Keratinocyte (primary cell): ENCODE measurements at places on chromosomes 11 and 22.
A peak's percentile ranks its signal among the peaks of the same experiment; 100 is the strongest.

DNA sequence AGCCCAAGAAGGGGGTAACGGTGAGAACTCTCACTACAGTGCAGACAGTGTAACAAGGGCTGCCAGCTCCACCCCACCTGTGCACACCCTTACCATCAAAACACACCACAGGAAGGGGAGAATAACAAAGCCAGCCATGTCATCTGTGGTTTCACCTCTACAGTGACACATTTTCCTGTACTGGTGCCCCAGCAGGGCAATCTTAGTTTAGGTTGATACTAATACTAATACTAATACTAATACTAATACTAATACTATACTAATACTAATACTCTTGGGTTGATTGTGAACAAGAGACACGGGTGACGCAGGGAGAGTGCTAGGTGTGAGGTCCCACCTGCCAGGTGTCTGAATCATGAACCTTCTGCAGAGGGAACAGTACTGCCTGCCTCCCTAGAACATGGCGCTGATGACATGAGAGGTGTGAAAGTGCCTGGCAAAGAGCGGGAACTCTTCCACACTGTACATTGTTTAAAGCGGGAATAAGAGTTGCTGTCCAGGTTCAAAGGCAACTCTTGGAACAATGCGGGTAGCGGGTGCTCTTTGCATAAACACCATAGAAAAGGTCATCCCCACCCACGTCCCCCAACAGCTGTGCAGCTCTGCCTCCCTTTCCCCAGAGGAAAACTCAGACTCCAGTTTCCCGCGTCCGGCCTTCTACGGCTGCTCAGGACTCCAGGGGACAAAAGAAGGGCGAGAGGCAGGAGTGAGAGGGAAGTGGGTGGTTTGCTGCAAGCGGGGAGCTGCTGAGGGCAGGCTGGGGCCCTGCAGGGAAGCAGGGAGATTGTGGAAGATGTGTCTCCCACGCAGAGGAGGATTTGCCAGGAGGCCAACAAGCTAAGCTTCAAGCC, 25.0 kb upstream of the TMPRSS4 start:
- no peak for DNase-seq

GRCh38 chr22:29635734-29636357, 32.4 kb downstream of the NF2 start:
- no peak for DNase-seq

DNA sequence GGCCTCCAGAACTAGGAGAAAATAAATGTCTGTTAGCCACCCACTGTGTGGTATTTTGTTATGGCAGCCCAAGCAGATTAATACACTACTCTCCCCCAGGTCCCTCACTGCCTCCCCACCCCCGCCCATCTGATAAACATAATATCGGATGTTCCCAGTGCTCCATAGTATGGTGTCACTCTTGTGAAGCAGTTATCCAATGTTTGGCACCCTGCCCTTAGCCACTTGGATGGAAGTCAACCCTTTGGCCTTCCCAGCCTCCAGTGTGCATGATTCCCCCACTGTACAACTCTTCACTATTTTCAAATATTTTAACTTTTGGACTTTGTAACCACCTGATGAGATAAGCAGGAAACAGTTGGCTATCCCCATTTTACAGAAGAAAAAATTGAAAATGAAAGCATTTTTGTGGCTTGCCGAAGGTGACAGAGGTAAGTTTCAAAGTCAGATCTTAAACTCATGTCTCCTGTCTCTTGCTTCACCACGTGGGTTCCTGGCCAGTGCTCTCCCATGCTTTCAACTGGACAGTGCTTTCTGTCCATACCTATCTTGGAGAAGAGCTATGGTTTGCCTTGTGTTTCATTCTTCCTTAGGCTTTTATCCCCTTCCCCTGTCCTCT, 53.2 kb downstream of the ALX4 start:
- no peak for DNase-seq

DNA sequence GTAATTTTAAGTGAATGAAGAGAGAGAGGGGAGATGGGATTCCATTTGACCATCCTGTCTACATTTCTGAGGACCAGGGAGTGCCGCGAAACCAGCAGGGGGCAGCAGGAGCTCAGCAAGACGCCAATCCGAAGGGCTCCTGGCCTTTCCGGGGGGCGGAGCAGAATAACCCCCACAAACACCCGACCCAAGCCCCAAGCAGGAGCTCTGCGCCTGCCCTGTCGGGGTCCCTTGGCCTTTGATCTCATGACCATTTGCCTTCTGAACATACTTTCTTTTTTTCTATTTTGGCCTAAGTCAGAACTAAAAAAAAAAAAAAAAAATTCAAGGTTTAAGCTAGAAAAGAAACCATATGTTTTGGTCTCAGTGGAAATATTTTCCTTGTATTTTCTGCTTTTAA, 21.9 kb upstream of the SCN2B start:
- DNase-seq: no peak

DNA sequence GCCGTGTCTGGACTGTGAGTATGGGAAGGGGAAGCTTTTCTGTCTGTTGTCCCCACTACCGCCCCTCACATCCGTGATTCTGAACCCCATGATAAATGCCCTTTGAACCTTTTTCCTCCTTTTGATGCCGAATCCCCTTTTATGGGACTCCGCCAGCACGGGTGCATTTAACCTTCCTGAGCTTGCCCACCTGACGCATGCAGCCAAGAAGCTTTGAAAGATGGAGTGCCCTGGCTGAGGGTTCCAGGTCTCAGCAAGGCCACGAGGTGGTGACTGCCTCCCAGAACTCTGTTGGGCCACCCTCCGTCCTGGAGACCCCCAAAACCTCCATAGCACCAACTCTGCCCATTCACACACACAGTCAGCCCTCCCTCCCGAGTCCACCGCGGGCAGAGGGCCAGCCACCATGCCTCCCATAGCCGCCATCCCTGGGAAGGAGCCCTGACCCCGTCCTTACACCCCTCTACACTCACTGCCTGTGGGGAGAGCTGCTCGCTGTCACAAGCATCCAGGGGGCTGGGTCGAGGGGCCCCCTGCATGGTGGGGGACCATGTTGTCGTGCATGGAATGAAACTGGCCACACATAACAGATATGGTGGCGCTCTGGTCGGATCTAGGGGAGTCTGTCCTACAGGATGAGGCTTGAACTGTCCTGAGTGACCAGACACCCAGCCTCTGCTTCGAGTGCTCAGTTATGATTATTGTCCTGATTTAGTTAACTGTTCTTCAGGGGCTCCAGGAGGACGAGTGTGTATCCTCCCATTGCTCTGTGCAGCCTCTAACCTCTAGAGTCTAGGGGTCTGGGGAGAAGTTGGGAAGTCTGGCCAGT, 822 bp upstream of the COMT start:
- DNase-seq: no peak

GRCh38 chr11:33388793-33389525, 131.8 kb downstream of the HIPK3 start:
- no peak for DNase-seq

- DNase-seq: no peak
Measured at GRCh38 chr11:95563859-95564258, 225.7 kb downstream of the FAM76B start.

DNA sequence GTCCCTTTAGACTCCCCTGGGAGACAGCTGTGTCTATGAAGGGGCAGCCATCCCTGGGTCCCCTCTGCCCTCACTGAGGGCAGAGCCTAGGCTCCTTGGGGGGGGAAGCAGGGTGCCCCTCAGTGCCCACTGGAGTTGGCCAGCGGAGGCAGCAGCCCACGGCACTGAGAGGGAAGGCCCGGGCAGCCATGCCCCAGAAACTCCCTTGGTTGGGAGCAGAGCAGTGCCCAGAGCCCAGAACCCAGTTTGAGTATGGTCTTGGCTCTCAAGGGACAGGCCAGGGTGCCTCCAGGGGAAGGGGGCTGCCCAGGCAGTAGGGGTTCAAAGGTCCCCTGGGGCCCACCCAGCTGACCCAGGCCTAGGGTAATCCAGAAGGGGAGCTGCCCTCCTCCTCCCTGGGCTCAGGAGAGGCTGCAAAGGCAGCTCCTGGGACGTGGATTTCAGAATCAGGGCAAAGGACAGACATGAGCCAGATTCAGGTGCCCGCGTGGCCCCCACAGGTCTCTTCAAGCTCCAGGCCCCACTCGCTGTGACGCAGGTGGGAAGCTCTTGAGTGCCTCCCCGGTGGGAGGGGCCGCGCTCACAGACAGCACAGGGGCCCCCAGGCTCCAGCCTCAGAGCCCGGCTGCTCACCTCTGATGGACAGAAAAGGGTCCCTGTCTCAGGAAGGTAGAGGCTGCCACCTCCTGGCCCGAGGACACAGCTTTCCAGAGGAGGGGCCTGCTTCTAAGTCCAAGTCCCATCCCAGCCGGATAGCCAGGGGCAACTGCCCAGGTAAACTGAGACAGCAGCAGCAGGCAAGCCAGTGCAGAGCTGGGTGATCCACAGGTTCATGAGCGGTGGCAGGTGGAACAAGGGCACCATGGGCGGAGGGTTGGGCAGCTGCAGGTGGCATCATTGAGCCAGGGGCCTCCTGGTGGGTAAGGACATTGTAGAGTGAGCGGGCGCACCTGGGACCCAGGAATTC, 2.6 kb downstream of the C11orf21 start:
- DNase-seq: peak; percentile 4

DNA sequence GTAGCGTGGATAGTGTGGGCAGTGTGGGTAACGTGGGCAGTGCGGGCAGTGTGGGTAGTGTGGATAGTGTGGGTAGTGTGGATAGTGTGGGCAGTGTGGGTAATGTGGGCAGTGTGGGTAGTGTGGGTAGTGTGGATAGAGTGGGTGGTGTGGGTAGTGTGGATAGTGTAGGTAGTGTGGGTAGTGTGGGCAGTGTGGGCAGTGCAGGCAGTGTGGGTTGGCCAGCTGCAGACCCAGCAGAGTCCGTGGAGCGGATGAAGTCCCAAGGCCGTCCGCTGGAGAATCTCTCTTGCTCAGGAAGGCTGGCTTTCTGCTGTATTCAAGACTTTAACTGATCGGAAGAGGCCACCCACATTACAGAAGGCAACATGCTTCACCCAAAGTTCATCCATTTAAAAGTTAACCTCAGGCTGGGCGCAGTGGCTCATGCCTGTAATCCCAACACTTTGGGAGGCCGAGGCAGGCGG, 26.1 kb upstream of the KRTAP5-6 start:
- no peak for DNase-seq

DNA sequence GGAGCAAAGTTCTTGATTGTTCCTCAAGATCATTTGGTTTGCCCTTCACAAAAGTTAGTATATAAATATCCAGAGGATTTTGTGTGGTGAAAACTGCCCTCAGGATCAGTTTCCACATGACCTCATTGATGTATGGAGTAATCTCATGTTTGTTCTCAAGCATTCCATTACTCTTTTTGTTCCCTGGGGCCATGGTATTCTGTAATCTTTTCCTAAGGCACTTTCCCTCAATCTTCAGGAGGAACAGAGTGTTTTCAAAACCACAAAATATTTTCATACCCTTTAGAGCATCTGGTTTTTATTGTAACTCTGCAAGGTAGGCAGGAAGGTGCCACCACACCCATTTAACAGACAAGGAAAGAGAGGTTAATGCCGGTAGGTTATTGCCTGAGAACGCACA, 99.6 kb downstream of the FAM181B start:
- DNase-seq: no peak

DNA sequence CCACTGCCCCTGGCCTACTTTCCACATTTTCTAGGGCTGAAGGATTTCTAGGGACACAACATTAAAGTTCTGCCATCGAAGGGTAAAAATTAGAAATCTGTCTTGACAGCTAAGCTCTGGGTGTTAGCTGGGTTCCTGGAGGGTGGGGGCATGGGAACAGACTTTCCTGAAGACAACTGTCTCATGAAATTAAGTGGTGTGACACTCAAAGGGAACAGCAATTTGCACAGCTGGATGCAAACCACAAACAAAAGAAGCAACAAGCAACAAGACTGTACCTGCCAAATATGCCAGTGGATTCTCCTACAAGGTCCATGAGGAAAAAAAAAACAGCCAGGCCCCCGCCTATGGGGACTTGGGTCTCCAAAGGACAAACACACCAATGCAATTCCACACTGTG, 32.5 kb downstream of the WT1 start:
- no peak for DNase-seq

- DNase-seq: no peak
Measured at GRCh38 chr11:56923116-56923515, 65.6 kb upstream of the OR5AK2 start.

GRCh38 chr11:90251599-90251998, 28.8 kb upstream of the CHORDC1 start:
- DNase-seq: no peak

DNA sequence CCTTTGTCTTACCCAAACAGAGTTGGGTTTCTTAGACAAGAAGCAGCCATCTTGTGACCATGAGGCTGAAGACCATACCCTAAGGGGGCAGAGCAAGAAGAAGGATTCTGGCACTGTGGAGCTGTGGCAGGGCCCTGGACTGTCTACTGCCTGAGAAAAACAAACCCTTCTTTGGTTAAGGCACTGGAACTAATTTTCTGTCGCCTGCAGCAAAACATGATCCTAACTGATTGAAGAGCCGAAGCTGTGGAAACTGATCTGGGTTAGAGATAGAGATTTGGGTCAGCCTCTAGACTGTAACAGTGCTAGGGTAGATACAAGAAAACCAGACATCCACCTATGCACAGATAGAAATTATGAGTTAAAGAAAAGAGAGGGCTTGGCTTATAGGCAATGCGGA, 11.3 kb upstream of the ACER3 start:
- no peak for DNase-seq

DNA sequence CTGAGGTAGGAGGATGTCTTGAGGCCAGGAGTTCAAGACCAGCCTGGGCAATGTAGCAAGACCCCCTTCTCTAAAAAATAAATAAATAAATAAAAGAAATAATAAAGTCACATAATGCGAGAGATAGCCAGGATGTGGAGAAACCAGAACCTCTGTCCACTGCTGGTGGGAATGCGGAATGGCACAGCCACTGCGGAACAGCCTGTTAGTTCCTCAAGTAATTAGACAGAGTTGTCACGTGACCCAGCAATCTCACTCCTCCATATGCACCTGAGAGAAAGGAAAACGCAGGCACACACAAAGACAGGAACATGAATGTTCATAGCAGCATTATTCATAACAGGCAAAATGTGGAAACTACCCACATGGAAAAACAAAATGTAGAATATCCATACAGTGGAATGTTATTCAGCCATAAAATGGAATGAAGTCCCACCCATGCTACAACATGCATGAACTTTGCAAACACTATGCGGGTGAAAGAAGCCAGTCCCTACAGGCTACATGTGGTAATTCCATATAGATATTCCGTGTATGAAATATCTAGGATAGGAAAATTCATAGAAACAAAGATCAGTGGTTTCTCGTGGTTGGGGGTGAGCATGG, 27.4 kb downstream of the LIF start:
- DNase-seq: no peak

DNA sequence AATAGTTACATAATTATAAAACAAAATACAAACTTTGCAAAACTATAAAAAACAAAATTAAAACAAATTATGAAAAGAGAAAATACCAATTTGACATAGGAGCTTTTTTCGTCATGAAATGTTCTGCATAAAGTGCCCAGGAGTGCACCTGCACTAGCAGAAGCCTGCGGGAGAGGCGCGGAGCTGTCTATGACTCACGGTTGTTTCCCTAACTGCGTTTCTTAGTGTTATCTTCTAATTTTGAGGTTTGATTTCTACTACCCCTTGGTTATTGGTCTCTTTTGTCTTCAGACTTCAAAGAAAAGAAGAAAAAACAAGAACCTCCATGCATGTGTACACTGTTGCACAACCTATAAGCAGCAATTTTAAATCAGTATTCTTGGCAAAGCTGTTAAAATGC, 740.9 kb upstream of the LRRC4C start:
- no peak for DNase-seq

- DNase-seq: no peak
Measured at GRCh38 chr11:120336641-120337354, 585 bp downstream of the ARHGEF12 start.
